ENCODE measurements at places on chromosomes 3 and 15. TPM values are rescaled to one million over a fixed set of nuclear protein-coding genes. Genes with fewer than 3 reads are reported as not detected.

DNA sequence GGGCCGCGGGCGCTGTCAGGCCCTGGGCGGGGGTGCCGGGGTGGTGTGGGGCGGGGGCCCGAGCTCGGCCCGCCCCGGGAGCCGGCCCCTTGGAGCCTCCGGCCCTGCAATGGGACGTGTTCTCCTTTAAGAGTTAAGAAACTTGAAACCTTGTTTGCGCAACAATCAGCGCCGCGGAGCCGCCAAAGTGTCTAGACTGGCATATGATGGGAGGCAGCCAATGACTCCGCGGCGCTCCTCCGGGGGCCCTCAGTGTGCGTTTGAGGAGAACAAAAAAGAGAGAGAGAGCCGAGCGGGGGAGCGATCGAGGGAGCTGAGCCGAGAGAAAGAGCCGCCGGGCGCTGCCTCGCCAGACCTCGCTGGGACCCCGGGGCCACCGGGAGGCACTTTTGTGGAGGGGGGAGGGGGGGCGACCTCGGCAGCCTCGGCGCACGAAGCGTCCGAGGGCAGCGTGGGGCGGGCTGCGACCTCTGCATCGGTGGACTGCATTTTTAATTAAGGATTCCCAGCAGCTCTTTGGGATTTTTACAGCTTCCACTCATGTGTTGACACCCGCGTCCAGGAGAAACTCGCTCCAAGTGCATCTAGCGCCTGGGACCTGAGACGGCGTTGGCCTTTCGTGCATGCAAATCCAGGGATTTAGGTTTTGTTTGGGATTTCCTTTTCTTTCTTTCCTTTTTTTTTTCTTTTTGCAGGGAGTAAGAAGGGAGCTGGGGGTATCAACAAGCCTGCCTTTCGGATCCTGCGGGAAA is at the start of gene SMAD6:
TSS of gene SMAD6 (plus strand) at position 202 of the 752 bp plus-strand sequence. CDS start 1,023 bp downstream, outside the sequence.
- H3K36me3 ChIP-seq: peaks cover 3% of the 10 kb centered on the region
- peak within 1 kb of the TSS; percentile 72 for H3K4me3 ChIP-seq
- peak; percentile 98 for DNase-seq

DNA sequence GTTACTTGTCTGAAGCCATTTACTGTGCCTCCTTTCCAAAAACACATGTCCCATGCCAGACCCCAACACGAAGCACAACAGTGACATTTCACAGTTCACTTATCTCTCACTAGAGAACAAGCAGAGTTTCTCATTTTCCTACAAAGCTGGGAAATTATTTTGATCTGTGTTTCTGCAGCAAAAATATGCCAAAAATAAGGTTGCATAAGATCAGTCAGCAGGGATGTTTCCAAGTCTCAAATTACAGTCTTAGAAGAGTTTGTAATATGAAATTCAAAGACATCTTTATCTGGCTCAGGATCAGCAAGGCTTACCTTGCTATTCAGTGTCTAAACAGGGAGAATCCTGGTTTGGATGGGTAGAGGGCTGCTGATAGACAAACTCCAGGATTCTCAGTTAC is 75.5 kb downstream of the GJD2 start:
- DNase-seq: peak; percentile 15
- H3K4me1 ChIP-seq: peaks cover 2% of the 10 kb centered on the region
- H3K27ac ChIP-seq: no peak overlapping the region
- no peaks in the 10 kb centered on the region for H3K36me3 ChIP-seq

DNA sequence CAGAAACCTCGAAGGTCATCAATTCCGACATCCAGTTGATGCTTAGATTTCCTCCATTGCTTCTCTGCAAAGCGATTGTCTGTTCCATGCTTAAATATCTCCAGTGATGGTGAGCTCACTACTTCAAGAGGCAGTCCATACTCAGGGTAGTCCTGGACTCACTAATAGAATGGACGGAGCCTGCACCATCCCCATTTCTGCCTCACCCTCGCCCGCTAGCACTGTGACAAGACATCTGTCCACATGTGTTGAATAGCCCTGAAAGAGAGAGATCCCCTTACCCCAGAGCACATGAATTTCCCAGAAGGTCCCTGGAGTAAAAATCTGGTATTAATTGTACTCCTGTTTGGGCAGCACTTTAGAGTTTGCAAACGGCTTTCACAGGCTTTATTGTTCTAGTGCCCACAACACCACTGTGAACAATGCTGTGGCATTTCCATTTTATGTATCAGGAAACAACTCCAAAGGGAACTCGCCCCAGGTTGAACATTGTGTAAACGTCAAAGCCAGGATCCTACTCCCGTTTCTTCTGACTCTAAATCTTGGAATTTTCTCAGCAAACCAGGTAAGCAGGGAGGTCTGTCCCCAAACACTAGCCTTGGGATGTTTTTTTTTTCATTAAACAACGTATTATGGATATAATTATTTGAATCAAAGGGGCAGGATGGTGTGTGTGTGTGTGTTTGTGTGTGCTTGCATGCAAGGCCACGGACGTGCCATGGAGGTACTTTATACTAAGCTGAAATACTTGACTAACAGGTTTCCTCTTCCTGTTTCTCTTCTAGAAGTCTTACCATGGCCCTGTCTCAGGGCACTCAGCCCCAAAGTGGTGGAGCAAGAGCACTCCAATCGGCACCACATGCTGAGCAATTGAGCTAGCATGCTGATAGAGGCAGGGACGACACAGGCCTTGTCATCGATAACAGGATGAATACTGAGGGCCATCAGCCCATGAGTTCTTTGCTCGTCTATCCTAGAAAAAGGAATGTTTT is 198.3 kb downstream of the OPA1 start:
- no peak overlapping the region for H3K4me3 ChIP-seq
- peaks cover 55% of the 10 kb centered on the region for H3K27me3 ChIP-seq
- no peak overlapping the region for H3K27ac ChIP-seq
- no peaks in the 10 kb centered on the region for H3K36me3 ChIP-seq
- DNase-seq: no peak
- H3K4me1 ChIP-seq: no peaks in the 10 kb centered on the region

GRCh38 chr3:169138849-169139420 is 524.6 kb downstream of the MECOM start:
- no peaks in the 10 kb centered on the region for H3K27me3 ChIP-seq
- H3K27ac ChIP-seq: no peak overlapping the region
- DNase-seq: no peak
- no peaks in the 10 kb centered on the region for H3K4me1 ChIP-seq
- H3K4me3 ChIP-seq: no peak overlapping the region

- no peak overlapping the region for H3K4me3 ChIP-seq
- no peak overlapping the region for H3K27ac ChIP-seq
- DNase-seq: no peak
- H3K27me3 ChIP-seq: no peaks in the 10 kb centered on the region
These were observed 48.7 kb downstream of the CHSY1 start for GRCh38 chr15:101203029-101203573.

GRCh38 chr15:88178631-88179030 is 77.9 kb downstream of the NTRK3 start:
- no peak overlapping the region for H3K27ac ChIP-seq
- no peaks in the 10 kb centered on the region for H3K36me3 ChIP-seq
- H3K4me1 ChIP-seq: no peaks in the 10 kb centered on the region

- peaks cover 17% of the 10 kb centered on the region for H3K4me1 ChIP-seq
- peak; percentile 73 for DNase-seq
These were observed 229.0 kb downstream of the ITPR1 start for GRCh38 chr3:4722103-4722502.

GRCh38 chr3:65979731-65980130 is 59.0 kb downstream of the MAGI1 start:
- peak; percentile 75 for DNase-seq
- no peak overlapping the region for H3K4me3 ChIP-seq
- peaks cover 6% of the 10 kb centered on the region for H3K4me1 ChIP-seq
- no peaks in the 10 kb centered on the region for H3K36me3 ChIP-seq
- no peaks in the 10 kb centered on the region for H3K27me3 ChIP-seq

DNA sequence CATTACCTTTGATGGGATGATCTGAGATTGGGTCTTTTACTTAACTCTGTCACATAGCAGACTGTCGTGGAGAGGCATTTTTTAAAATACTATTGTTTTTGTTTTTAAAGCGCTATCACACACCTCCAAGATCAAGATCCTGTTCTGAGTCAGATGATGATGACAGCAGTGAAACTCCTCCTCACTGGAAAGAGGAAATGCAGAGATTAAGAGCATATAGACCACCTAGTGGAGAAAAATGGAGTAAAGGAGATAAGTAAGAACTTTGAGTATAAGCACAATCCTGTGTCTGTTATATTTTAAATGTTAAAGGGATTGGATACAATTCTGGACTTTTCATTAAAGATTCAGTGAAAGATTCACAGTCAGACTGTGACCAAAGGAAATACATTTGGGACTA is 18.4 kb upstream of the ZBTB47 start:
- H3K27me3 ChIP-seq: no peaks in the 10 kb centered on the region
- DNase-seq: peak; percentile 60
- no peak overlapping the region for H3K4me3 ChIP-seq
- H3K4me1 ChIP-seq: peaks cover 8% of the 10 kb centered on the region
- H3K27ac ChIP-seq: no peak overlapping the region

GRCh38 chr3:170848292-170848917 is 21.6 kb downstream of the RPL22L1 start:
- peak; percentile 52 for DNase-seq
- no peaks in the 10 kb centered on the region for H3K4me1 ChIP-seq
- H3K36me3 ChIP-seq: no peaks in the 10 kb centered on the region
- no peak overlapping the region for H3K4me3 ChIP-seq

- DNase-seq: peak; percentile 54
- peaks cover 2% of the 10 kb centered on the region for H3K4me1 ChIP-seq
- H3K27ac ChIP-seq: peak overlapping the region; percentile 35
- no peak overlapping the region for H3K4me3 ChIP-seq
- peaks cover 2% of the 10 kb centered on the region for H3K36me3 ChIP-seq
- H3K27me3 ChIP-seq: no peaks in the 10 kb centered on the region
These were observed 14.4 kb downstream of the GOLGB1 start for GRCh38 chr3:121735047-121735696.

- no peak for DNase-seq
- no peaks in the 10 kb centered on the region for H3K27me3 ChIP-seq
- no peak overlapping the region for H3K27ac ChIP-seq
These were observed 300.6 kb downstream of the MECOM start for GRCh38 chr3:169362868-169363267.

DNA sequence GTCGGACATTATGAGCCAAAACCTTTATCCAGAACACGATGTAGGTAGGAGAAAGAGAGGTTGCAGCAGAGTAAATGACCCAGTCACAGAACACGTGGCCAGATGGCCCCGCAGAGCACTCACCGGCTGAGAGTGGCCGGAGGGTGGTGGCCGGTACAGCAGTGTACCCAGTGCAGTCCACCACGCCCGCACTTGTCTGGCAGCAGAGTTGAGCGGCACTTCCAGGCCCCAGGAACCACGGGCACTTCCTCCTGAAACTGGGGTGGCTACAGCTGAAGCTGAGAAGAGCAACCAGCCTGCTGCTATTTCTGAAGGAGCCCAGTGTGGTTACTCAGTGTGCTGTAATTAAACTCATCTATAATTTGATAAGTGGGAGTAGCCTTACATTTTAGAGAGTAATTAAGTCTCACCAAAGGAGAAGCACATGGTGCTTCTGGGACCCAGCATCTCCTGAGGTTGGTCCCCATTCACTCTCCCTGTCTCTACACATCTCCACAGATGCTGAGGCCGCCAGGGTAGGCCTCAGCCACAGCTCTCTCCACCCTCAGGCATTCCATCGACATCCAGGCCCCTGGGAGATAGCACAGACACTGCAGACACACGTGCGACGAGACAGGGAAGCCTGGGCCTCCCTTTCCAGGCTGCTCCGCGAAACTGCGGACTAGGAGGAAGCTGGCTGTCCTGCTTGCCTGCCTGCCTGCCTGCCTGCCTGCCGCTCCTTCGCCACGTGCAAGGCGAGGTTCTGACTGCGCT is 49.8 kb downstream of the BDH1 start:
- peaks cover 10% of the 10 kb centered on the region for H3K27me3 ChIP-seq
- no peak overlapping the region for H3K4me3 ChIP-seq
- no peaks in the 10 kb centered on the region for H3K36me3 ChIP-seq
- DNase-seq: no peak
- H3K4me1 ChIP-seq: no peaks in the 10 kb centered on the region

DNA sequence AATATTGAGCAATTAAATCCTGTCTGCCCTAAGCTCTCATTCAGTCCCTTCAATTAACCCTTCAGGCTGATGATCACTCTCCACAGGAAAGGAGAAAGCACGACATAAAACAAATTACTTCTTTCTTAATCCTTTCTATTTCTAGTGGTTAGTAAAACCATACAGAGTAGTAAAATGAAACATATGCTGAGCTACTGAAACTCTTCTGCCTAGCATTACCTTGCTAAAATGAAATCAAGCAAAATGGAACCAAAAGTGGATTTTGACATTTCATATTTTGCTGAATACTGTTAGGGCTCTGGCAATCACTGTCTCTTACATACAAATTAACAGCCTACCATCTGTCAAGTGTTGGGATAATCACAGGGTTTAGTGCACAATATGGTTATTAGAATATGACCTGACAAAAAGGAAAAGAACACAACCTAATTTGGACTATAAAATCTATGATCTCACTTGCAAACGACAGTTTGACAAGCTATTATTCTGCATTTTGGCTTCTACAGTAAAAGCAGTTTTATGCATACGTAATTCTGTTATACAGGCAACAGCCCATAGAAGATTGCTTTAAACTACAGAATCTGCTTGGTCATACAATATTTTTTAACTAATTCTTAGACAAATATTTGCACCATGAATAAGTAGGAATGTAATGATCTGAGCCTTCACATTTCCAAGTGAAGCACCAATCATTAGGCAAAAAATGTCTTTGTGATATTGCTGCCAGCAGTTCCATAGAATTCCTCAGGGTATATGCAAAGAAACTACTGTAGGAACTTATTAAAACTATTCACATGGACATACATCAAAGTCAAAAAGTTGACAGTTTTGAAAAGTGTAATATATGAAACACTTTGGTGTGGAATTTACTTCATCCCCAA is 105.0 kb downstream of the FHIT start:
- DNase-seq: no peak
- H3K27me3 ChIP-seq: no peaks in the 10 kb centered on the region
- no peak overlapping the region for H3K27ac ChIP-seq
- no peaks in the 10 kb centered on the region for H3K4me1 ChIP-seq
- H3K4me3 ChIP-seq: no peak overlapping the region
- no peaks in the 10 kb centered on the region for H3K36me3 ChIP-seq

- no peak for DNase-seq
These were observed 27.8 kb downstream of the YEATS2 start for GRCh38 chr3:183725387-183725786.

ZDHHC19 gene
- not detected for total RNA-seq

PYGO1 gene
- 10.0 TPM for total RNA-seq

CHRNA7 gene
- not detected for total RNA-seq

SLC35G2 gene
- total RNA-seq: 8.6 TPM

SGO1 gene
- 8.1 TPM for total RNA-seq

ZNF662 gene
- 0.54 TPM for total RNA-seq

HYAL1 gene
- total RNA-seq: 0.36 TPM

SLC12A1 gene
- total RNA-seq: not detected
